ENCODE measurements at places on chromosomes 11 and 22.

- no peak for DNase-seq
These were observed 38.1 kb upstream of the ADA2 start for GRCh38 chr22:17257121-17258001.

- DNase-seq = no peak
These were observed 36.9 kb downstream of the F2 start for GRCh38 chr11:46755962-46756361.

DNA sequence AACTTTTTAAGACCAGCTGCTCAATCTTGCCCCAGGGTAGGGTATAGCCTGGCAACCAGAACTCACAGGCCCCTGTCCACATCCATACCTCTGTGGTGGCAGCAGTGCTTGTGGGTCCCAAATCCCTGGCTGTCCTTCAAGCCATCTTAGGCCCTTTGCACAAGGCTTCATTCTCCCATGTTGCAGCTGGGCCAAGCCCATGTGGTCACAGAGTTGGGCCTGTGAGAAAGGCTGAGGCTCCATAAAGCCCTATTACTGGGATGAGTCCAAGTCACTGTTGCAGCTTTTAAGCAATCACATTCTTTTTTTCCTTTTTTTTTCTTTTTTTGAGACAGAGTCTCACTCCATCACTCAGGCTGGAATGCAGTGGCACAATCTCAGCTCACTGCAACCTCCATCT, 47.9 kb upstream of the SLC25A1 start:
- no peak for DNase-seq

GRCh38 chr22:41380993-41381328, 781 bp upstream of the TEF start:
- no peak for DNase-seq

DNA sequence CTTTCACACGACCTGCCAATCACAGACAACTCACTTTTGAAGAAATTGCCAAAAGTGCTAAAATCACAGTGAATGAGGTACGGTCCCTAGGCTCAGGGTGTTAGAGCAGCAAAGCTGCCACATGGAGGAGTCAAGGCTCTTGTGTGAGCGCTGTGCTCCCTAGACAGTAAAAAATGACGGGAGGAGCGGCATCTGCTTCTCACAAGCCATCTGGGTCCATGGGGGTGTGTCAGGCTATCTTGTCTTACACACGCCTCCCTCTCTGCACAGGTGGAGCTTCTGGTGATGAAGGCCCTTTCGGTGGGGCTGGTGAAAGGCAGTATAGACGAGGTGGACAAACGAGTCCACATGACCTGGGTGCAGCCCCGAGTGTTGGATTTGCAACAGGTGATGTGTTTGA, 14.8 kb downstream of the PSMD13 start:
- DNase-seq = no peak

Measured in Panc1 (cell line).